Renal cortex interstitium (tissue), 15 donors: ENCODE measurements at places on chromosomes 5 and 9. TPM values are rescaled to one million over a fixed set of nuclear protein-coding genes. Genes with fewer than 3 reads are reported as not detected.
A peak's percentile ranks its signal among the peaks of the same experiment; 100 is the strongest.

UBE2QL1 gene
- polyA plus RNA-seq = 0.95 TPM

AQP3 gene
- polyA plus RNA-seq = 64.7 TPM

HSD17B3 gene
- 0.86 TPM for polyA plus RNA-seq

GRCh38 chr9:37565661-37566618, 10.2 kb downstream of the FBXO10 start:
- no peak for DNase-seq

DNA sequence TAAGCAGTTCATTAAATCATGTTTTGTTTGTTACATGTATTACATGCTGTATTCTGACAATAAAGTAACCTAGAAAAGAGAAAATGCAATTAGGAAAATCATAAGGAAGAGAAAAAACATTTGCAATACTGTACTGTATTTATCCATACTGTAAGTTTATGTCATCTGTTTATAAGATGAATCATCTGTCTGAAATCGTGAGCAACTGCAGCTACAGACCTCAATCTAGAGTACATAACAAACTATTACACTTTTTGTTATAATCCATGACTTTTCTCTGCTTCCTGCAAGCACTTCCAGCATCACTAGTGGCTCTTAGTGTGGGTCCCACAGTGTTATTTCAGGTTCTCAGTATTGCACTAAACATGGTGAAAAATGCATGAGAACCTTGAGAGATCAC, 144.4 kb upstream of the NR4A3 start:
- DNase-seq = no peak

- DNase-seq = peak; percentile 67
Measured at GRCh38 chr9:16191691-16192402, 639.0 kb downstream of the CCDC171 start.

DNA sequence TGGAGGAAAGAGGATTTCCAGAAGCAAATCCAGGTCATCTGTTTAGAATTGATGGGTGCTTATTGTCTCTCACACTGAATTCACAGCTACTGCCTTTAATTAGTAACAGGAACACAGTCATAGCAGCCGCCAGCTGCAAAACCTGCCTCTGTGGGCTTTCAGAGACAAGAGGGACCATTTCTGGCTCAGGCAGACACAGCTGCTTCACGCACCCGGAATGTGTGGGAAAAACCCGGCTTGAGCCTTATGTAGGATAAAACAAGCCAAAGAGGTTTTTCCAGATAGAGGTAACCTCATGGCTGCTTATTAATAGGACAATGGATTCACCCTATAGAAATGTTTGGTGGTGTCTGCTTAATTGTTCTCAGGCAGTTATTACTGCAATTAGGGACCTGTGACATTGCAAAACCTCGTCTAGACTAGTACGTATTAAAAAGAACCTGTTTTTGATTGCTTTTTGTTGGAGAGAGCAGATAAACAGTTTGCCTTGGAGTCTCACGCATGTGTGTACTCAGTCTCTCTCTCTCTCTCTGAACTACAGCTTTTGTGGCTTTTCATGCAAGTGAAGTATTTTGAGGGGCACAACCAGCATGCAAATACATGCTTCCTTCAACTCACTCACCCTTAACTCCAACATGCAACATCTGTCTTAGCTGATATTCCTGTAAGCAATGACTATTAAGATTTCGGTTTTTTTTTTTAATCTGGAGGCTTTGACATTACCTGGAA, 302.7 kb downstream of the PLK2 start:
- DNase-seq = no peak

DNA sequence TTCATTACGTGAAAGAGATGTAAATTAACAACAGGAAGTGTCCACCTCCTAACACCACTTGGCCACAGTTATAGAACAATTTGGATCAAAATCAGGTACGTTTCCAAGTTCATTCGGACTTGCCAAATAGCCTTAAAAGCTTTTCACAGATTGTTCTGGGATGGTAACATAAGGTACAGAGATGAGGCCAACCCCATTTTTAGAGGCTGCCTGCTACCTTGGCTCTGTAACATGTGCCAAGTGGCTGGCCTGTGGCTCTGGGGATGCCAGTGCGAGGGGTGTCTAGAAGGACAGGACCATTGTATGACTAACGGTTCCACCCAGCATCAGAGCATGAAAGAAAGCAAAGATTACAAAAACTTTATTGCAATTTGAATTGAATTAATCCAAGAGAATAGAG, 91.0 kb downstream of the LHFPL2 start:
- no peak for DNase-seq

DNA sequence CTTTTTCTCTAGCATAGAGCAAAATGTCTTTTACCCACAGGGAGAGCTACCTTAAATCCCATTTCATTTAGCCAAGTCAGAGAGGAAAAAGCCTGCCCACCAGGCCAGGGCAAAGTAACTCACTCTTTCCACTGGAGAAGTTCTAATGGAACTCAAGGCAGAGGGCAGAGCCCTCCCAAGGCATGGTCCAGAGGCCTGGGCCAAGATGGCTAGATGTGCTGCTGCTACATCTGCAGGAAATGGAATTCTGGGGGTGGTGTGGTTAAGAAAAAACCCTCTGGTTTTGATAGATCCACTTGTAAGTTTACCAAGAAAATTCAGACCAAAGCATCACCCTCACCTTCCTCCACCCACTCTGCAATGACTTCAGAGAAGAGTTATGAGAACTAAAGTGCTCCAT, 37.3 kb downstream of the CSF2 start:
- no peak for DNase-seq

DNA sequence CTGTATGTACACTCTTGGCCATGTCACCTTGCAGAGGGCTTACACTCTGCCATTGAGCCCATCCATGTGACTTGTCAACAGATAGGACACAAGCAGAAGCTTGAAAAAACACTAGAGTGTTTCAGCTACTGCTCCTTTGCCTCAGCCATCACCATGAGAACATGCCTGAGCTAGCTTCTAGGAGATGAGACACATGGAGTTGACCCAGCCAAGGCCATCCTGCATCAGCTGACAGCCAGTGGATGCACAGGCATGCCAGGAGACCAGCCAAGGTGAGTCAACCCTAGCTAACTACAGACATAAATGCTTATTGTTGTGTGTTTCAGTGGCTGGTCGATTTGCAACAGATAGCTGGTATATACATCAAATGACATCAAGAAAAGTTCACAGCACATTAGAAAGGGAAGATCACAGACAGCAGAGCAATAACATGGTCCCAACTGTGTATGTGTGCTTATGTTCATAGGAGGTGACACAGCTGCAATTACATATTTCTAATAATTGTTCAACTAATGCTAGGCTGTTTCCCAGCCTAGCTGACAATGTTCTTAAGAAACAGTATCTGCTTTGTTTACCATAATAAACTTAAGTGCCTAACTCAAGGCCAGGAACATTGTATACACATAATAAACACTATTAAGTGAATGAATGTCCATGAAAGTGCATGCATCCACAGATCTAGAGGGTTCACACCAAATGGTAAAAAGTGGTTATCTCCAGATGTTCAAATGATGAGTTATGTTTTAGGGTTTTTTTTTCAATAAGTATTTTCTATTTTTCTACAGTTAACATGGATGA, 105.7 kb downstream of the SPOCK1 start:
- DNase-seq = no peak

- DNase-seq = no peak
Measured at GRCh38 chr9:88587182-88587581, 52.2 kb downstream of the NXNL2 start.

GRCh38 chr9:122134822-122135528, 24.6 kb downstream of the NDUFA8 start:
- DNase-seq = no peak

DNA sequence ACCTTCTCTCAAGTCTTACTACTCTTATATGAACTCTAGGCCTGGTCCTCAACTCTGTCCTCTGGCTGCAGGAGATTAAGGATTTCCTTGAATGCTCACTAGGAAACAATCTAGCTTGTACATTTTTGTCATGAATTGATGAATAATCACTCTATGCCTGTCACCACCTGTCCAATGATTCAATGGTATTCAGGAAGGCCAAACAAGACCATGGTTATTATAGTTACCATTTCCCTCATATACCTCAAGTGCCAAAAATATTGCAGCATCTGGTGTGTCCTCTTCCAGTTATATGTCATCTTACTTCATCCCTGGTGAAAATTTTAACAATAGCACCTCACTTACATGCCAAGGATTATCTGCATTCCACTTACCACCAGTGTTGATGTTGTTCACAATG, 179.0 kb upstream of the MOCS2 start:
- DNase-seq = no peak
